ENCODE measurements at places on chromosomes 1 and 21.

DNA sequence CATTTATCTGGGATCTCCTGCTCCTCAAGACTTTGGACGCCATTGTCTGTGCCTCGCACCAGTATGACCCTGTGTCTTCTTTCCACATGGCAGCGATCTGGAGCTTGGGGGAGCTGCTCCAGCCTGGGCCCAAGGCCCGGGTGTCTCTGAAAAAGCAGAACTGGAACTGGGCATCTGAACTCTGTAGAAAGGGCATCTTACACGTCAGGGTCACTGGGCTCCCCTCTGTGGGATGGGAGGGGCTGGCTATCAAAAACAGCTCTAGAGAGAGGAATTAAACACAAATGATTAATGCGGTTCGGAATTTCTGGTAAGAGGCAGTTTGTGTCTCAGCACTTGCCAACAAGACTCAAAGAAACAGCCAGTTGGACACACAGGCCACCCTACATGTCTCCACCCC is 16.1 kb downstream of the FCRL1 start:
- no peak for DNase-seq

DNA sequence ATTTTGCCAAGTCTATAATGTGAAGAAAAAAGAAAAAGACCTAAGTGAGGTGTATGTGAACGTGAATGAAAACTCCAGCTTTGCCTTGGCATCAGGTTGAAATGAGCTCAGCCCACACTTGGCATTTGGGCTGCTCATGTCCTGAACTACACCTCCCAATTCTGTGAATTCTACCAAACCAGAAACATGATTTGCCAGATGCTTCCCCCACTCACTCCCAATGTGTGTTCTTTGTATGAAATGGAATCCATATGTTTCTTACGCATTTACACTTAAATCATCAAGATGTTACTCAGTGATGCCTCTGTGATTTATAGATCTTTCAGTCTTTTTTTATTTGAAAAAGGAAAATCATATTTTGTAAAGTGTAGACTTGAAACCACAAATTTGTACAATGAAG is 32.8 kb upstream of the RUNX1 start:
- no peak for DNase-seq

- DNase-seq, result no peak
These were observed 38.5 kb downstream of the COQ8A start for GRCh38 chr1:226978432-226979114.

DNA sequence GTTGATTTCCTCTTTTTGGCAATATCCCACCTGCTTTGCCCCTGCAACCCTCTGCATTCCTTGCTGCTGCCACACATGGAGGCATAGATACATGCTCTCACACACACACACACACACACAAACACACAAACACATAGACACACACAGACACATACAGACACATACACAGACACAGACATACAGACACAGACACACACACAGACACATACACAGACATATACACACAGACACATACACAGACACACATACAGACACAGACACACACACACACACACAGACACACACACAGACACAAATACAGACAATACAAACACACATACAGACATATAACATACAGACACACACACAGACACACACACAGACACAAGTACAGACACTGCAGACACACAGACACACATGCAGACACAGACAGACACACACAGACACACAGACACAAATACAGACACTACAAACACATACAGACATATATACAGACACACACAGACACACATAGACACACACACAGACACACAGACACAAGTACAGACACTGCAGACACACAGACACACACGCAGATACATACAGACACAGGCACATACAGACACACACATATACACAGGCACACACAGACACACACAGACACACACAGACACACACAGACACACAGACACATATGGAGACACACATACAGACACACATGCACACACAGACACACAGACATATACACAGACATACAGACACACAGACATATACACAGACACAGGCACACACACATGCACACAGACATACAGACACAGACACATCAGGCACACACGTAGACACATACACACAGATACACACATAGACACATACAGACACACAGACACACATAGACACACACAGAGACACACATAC is 83.3 kb downstream of the MAP3K7CL start:
- no peak for DNase-seq

DNA sequence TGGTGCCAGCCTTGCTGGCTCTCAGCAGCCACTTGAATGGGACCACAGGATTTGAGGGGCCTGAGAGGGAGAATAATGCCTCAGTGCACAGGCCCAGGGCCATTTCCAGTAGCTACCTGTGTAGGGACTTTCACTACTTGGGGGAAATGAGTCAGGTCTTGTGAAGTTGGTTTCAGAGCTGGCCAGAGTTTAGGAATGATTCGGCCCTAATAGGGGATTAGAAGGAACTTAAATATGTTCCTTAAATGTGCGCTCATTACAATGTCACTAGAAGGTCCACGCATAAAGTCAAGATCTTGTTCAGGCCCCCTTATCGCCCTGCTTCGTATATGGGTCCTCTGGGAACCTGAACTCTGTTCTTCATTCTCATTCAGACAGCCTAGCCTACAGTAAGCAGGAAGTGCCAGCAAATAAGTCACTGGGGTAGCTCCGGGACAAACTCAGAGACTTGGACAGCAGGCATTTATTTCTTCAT is 5.6 kb upstream of the AKR1A1 start:
- no peak for DNase-seq

DNA sequence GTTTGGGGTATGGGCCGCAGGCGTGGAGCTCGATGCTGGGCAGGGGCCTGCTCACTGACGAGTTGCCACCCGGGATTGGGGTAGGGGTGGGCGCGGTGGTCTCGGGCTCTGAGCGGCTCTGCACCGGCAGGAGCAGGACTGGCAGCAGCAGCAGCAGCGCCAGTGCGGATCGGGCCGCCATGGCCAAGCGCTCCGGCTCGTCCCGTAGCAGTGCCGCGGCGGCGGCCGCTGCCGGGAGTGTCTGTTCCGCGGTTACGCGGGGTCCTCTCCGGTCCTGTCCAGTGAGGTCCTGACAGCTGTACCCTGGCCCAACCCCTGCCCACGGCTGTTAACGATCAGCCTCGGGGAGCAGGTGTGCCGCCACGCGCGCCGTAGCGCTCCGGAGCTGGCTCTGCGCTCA is 26.5 kb downstream of the ADARB1 start:
- no peak for DNase-seq

- peak; percentile 51 for DNase-seq
These were observed 181.0 kb downstream of the DHRS3 start for GRCh38 chr1:12436817-12437599.

DNA sequence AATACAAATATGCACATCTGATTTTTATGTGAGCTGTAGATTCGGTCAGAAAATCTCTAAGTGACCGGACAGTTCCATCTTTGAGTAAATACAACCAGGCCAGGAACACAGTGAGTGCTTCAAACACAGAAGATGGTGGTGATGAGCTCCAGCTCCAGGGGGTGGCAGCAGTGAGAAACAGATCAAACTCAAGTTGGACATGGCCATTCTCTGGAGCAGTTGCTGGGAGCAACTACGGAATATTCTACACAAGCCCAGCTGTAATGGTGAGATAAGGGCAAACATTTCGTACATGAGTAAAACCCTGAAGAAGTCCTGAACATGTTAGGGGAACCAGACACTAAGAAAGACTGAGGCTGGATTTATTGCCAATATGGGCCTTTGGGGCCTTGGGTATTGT is 100.7 kb downstream of the BARHL2 start:
- DNase-seq, result no peak

DNA sequence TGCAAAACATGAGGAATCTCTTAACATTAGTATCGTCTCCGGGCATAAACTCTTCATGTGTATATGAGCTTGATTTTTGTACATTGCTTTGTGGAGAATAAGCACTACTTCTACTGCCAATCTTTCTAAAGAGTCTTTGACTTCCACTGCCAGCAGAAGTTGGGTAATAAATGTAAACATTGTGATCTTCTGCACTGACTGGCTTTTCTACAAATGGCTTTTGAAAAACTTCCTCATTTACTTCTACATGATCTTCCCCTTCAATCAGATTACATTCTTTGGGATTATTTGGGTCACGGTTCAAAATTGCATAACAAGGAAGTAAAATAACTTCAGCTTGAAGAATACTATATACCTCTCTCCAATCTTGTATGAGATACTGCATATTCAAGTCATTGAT is 30.4 kb upstream of the SLC44A5 start:
- DNase-seq, result no peak

DNA sequence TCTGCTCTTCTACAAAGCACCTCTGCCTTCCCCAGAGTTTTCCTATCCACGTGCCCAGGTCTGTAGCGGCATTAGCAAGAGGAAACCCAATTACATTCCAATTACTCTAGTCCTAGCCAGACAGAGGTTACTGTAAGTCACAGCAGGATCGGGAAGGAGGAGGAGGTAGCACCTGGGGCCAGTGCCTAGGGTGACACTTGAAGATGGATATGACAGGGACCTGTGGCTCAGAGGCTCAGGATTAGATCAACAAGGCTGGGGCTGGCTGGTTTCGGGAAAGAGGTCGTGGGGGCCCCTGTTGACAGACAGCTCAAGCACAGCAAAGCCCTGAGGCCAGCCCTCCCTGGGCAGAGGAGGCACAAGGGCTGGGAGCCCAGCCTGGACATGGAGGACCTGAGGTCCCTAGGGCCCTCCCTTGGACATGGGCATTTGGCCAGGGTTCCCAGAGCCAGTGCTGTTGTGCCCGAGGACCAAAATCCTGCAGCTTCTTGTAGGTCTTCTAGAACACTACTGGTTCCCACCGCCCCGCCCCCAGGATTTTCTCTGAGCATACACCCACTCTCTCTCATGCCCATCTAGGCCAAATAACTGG is 3.0 kb upstream of the HCRTR1 start:
- DNase-seq, result no peak

GRCh38 chr1:81803431-81804110 is 2.8 kb downstream of the ADGRL2 start:
- DNase-seq, result no peak

DNA sequence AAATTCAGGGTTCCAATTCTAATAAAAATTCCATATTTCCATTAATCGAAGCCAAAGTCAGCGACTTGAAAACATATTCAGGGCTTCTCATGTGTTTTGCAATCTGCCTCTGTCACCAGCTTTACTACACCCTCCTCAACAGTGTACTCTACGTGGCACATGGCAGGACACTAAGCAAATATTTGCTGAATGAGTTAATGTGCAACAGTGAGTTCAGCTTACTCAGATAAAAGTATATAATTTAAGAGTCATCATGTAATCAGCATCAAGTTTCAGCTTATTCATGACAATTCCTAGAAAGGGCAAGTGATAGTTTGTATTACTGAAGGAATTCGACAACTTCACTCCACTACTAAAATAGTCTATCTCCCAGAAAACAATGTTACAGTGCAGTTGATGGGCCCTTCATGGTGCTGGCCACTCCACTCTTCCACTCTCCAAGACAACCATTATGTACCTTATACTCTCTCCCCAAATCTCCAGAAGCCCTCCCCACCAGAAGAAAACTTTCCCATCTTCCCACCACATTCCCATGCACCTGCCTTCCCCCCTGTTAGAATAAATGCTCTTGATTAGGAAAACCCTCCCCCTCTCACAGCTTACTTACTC is 97.3 kb downstream of the TTLL7 start:
- no peak for DNase-seq

- DNase-seq, result peak; percentile 39
These were observed 57.6 kb upstream of the KIF1B start for GRCh38 chr1:10152709-10153284.

GRCh38 chr21:16855164-16855667 is 657.6 kb upstream of the CXADR start:
- DNase-seq, result no peak

- DNase-seq, result peak; percentile 81
These were observed at the start of gene PTPRU for GRCh38 chr1:29235955-29236711. TSS of gene PTPRU (plus strand) at chr1:29236522. CDS start at chr1:29236645, 123 bp downstream.

DNA sequence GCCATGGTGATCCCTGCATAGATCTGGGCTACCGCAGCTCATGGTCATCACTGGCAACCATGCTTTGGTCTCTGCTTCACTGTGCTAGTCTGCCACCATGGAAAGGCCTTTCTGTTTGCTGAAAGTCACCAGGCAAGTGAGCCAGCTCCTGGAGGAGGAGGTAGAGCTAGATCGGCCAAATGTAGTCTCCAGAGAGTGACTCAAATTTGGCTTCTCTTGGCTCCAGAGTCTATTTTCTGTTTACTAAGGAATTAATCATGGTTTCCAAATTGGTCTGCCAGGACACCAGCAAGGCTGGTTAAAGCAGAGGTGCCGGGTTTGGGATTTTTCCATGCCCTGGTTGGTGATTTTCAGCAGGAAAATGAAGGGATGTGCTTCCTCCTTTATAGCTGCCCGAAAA is 52.7 kb upstream of the IVNS1ABP start:
- DNase-seq, result no peak

DNA sequence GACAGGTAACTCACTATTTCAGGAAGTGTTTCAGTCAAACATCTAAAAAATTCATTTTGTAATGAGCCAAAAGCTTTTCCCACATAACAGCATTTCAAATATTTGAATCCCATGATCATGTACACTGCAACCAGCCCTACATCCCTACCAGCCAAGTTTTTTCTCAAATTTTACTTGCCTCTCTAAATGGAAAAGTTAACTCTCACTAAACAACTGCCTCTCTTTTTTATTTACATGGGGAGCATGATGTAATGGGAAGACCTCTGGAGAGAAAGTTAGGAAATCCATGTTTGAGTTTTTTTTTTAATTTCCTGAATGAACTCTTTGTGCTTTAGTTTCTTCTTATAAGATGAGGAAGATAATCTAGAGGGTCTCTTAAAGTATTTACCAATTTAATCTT is 70.5 kb downstream of the TTLL7 start:
- no peak for DNase-seq

- no peak for DNase-seq
These were observed 10.1 kb upstream of the MEF2D start for GRCh38 chr1:156510709-156511108.

DNA sequence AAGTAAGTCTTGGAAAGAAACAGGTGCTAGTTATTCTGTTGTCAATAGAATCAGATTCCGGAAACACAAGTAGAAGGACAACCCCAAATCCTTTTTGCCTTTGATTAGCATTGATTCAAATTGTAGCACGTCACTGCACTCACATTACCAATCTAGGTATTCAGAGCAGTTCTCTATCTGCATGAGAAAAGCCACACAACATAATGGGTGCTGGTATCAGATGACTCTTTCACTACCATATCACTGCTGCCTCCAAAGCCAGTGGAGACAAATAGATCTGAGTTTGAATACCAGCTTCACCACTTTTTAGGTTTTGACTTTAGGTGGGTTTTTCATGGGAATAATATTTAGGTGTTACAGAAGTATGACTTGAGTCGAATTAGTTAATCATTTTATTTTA is 38.9 kb downstream of the RTCA start:
- DNase-seq, result no peak

- no peak for DNase-seq
These were observed 96.5 kb downstream of the LRRC53 start for GRCh38 chr1:74415935-74416334.

GRCh38 chr1:245432228-245432875 is 277.6 kb downstream of the KIF26B start:
- DNase-seq, result no peak

GRCh38 chr1:197314682-197315081 is 46.6 kb downstream of the CRB1 start:
- DNase-seq, result no peak

GRCh38 chr1:180175806-180176205 is 21.1 kb downstream of the QSOX1 start:
- no peak for DNase-seq

- DNase-seq, result no peak
These were observed 267.7 kb downstream of the PCP4 start for GRCh38 chr21:40134731-40135492.

- no peak for DNase-seq
These were observed 86.6 kb downstream of the PRDM2 start for GRCh38 chr1:13786541-13786940.

GRCh38 chr1:101820071-101820470 is 176.7 kb downstream of the OLFM3 start:
- no peak for DNase-seq
